B cell (primary cell): ENCODE measurements at places on chromosomes 2 and 18. TPM values are rescaled to one million over a fixed set of nuclear protein-coding genes. Genes with fewer than 3 reads are reported as not detected.

- no peak for DNase-seq
- no peaks in the 10 kb centered on the region for H3K4me1 ChIP-seq
- H3K36me3 ChIP-seq = no peaks in the 10 kb centered on the region
- no peak overlapping the region for H3K4me3 ChIP-seq
Observed at GRCh38 chr18:74131124-74131523, 16.5 kb downstream of the FBXO15 start.

Gene ITGA6
- 0.17 and 0.24 TPM in 2 replicates for total RNA-seq

DNA sequence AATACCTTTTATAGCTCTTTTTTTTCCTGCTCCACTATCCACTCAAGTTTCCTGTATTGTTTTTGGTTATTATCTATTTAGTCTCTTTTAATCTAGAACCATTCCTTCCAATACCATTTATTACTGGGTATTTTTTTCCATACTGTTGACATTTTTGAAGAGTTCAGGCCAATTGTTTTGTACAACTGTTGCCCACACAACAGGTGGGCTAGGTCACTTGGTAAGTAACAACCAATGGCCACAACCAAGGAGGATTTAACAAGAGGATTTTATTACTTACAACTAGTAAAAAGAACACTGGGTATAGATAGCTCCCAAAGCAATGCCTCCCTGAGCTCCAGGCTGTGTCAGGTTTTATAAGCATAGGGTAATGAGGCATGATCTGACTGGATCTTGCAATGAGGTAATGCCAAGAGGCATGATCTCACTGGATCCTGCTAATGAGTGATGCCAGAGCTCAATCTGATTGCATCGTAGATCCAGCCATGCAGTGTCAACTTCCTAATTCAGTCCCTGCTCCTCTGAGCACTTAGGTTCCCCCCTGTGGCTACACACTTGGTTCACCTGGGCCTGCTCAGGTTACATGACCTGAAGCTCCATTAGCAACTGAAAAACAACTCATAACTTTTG, 7.1 kb upstream of the CEP68 start:
- peaks cover 4% of the 10 kb centered on the region for H3K36me3 ChIP-seq
- H3K27ac ChIP-seq = no peak overlapping the region
- H3K4me3 ChIP-seq = no peak overlapping the region
- DNase-seq = no peak
- no peaks in the 10 kb centered on the region for H3K27me3 ChIP-seq

GRCh38 chr2:60560734-60561644, 7.5 kb upstream of the BCL11A start:
- H3K27me3 ChIP-seq = no peaks in the 10 kb centered on the region
- H3K27ac ChIP-seq = no peak overlapping the region
- peaks cover 18% of the 10 kb centered on the region for H3K4me1 ChIP-seq
- peak; percentile 75 for DNase-seq
- no peaks in the 10 kb centered on the region for H3K36me3 ChIP-seq

Gene CTAGE1
- total RNA-seq = not detected in 2 replicates

Gene CFAP221
- not detected in 2 replicates for total RNA-seq

DNA sequence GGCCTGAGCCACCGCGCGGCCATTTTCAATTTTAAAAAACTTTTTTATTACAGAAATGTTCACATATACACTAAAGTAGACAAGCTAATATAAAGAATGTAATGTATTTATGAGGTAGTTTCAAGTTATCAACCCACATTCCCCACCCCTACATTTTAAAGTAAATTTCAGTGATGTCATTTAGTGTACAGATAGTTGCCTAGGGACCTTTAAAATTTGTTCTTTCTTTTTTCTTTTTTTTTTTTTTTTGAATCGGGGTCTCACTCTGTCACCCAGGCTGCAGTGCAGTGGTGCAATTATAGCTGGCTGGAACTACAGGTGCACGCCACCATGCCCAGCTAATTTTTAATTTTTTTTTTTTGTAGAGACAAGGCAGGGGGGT, 2.6 kb upstream of the LIMS1 start:
- no peaks in the 10 kb centered on the region for H3K36me3 ChIP-seq
- peaks cover 19% of the 10 kb centered on the region for H3K4me1 ChIP-seq
- DNase-seq = no peak
- no peak overlapping the region for H3K4me3 ChIP-seq

Gene PKDCC
- 0.20 TPM in 1 of 2 replicates, not detected in the other for total RNA-seq

GRCh38 chr2:126714191-126714965, 58.4 kb downstream of the GYPC start:
- H3K4me3 ChIP-seq = no peak overlapping the region
- peaks cover 4% of the 10 kb centered on the region for H3K4me1 ChIP-seq
- H3K27ac ChIP-seq = no peak overlapping the region
- no peaks in the 10 kb centered on the region for H3K36me3 ChIP-seq
- H3K27me3 ChIP-seq = no peaks in the 10 kb centered on the region
- DNase-seq = no peak

Gene RNF144A
- 1.6 and 2.5 TPM in 2 replicates for total RNA-seq

- no peaks in the 10 kb centered on the region for H3K4me1 ChIP-seq
- H3K27me3 ChIP-seq = no peaks in the 10 kb centered on the region
- no peak overlapping the region for H3K4me3 ChIP-seq
- H3K36me3 ChIP-seq = no peaks in the 10 kb centered on the region
Observed at GRCh38 chr18:5710235-5710634, 166.4 kb upstream of the EPB41L3 start.

- H3K4me1 ChIP-seq = peaks cover 9% of the 10 kb centered on the region
- H3K36me3 ChIP-seq = no peaks in the 10 kb centered on the region
- H3K27me3 ChIP-seq = no peaks in the 10 kb centered on the region
- no peak overlapping the region for H3K27ac ChIP-seq
- DNase-seq = no peak
Observed at GRCh38 chr2:88090446-88091283, 23.0 kb downstream of the SMYD1 start.

DNA sequence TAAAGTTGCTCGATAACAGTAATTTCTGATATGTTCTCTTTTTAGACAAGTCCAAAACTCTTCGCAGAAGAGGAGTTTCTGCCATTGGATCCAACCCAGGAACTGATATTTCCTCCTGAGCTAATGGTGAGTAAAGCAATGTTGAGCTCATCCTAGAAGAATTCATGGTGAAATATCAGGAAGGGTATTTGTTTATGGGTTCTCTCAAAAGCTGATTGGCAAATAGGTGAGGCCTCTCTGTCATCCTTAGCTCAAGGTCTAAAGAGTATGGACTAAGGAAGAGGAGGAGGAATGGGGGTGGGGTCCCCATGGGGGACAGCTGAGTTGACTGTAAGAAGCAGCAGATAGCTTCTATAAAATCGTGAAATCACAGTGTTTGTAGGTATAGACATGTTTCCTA, 18.2 kb downstream of the AOX1 start:
- DNase-seq = no peak
- no peaks in the 10 kb centered on the region for H3K36me3 ChIP-seq
- no peak overlapping the region for H3K27ac ChIP-seq
- H3K27me3 ChIP-seq = no peaks in the 10 kb centered on the region
